ENCODE measurements at places on chromosomes 1 and 21.

- DNase-seq, result no peak
Observed at GRCh38 chr1:20538227-20538626, 14.1 kb upstream of the FAM43B start.

DNA sequence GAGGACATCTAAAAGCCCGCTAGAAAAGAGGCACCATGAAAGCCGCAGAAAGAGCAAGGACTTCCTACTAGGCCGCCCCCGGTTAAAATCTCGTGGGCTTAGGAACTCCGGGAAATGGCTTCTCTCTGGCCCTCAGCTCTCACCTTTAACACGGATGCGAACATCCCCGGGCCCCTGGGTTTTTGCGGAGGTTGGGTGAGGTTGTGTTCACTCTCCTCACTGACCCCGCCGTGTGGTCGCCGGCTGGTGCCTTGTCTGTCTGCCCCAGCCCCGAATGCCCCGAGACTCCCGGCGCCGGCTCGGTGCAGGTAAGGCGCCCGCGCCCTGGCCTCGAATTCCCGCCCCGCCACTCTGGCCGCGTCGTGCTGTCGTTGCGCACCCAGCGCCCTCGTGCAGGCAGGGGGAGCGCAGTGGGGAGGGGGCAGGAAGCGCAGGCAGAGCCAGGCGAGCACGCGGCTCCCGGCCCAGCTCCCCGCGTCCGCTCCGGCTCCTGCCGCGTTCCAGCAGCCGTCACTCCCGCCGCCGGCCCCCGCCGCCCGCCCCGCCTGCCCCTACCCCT lies at the start of gene SHISAL2A:
Gene SHISAL2A (plus strand): TSS at position 437 of the 559 bp plus-strand sequence. CDS start 326 bp downstream, outside the sequence.
- no peak for DNase-seq

DNA sequence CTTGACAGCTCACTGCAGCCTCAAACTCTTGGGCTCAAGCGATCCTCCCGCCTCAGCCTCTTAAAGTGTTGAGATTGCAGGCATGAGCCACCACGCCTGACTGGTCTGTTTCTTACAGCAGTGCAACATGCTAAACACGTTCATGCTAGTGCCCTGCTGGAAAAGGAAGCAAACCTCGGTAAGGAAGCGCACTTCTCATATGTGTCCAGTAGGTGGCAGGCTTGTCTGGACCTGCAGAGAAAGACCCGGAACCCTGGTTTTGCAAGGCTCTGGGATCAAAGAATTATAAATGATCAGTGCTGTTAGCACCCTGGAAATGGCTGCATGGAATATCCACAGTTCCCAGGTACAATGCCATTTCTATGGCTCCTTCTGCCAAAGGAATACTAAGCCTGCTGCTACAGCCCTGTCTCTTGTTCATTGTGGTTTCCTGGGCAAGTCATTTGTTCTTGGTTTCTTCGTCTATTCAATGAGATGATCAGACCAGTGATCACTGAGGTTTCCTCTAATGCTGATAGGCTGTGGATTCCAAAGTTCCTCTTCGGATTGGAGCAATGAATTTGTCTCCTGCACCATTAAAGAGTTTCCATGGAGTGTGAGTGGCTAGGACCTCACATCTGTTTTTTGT lies 15.9 kb downstream of the RNU5D-1 start:
- no peak for DNase-seq

GRCh38 chr1:169150641-169151337 lies 44.3 kb downstream of the ATP1B1 start:
- DNase-seq, result no peak

GRCh38 chr1:235225299-235225698 lies 64.2 kb upstream of the RBM34 start:
- no peak for DNase-seq

DNA sequence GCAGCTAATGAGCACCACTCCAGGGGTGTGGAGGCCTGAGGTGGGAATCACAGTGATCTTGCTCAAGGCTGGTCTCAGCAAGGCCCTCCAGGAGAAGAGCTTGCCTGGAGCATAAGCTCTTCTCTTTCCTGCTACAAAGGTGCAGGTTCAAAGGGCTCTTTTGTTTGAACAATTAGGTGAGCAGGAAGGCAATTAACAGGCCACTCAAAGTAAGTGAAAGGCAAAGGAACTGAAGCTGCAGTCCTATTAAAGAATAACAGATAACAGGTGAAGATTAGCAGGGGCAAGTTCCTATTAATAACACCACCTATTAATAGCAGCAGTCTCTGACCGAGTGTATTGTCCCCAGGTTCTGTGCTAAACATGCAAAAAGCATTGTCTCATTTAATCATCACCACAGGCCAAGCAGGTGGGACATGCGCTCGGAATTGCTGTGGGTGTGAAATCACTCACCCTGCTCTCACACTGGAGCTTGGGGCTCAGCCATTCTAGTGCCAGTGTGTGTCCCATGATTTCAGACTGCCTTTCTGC lies 113.8 kb downstream of the RHOU start:
- DNase-seq, result no peak

DNA sequence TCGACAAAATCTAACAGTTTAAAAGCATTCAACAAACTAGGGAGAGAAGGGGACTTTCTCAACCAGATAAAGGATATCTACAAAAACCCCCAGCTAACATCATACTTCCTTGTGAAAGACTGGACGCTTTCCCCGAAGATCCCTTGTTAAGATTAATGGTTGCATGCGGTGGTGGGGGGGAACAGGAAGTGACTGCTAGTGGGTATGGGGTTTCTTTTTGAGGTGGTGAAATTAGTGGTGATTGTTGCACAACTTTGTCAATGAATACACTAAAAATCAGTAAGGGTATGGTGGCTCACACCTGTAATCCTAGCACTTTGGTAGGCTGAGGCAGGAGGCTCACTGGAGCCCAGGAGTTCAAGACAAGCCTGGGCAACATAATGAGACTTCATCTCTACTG lies 26.9 kb upstream of the EYA3 start:
- no peak for DNase-seq

- DNase-seq, result no peak
Observed at GRCh38 chr1:222886194-222886854, 71.5 kb downstream of the DISP1 start.

DNA sequence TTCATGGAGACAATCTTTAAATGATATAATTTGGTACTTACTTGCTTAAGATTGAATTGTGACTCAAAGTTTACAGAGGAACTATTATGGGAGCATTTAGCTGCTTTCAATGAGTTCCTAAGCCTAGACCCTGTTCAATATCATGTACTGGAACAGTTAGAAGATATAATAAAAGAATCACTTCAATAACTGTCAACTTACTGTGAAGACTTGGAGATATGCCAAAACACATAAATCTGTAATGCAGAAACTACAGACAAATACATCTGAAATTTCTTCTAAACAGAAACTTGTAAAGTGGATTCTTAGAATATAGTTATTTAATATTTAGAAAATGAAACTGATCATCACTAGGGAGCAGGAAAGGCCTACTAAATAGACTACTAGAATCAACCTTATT lies 259.3 kb downstream of the HLX start:
- DNase-seq, result no peak

DNA sequence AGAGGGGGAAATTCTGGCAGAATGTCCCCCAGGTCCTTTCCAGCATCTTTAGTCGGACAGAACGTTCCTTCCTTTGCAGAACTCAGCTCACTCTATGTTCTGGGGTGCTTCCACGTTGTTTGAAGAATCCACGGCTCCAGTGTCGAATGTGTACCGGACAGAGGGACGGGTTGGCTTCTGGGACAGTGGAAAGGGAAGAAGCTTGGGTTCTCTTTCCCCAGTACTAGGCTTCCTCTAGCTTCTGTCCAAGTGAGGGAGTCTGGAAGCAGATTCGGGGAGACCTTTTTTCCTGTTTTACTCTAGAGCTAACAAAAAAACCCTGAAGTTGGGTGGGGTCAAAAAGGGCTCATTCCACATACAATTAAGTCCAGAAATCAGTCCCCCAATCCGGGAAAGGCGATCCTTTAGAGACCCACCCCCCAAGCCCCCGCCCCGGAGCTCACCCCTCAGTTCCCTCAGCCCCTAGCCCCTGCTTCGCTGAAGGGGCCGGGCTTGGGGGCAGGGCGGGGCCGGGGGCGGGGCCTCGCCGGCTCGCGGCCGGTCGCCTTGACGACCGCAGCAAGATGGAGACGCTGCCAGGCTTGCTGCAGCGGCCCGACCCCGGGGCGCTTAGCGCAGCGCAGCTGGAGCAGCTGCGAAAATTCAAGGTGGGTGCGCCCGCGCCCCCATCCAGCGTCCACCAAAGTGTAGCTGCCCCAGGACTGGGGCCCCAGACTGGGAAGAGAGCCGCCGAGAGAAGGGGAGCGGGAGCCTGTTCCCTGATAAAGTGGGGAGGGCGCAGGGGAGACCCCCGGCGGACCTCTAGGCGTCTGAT lies at the start of gene RIIAD1:
Gene RIIAD1 (plus strand): TSS at position 549 of the 814 bp plus-strand sequence. CDS start 15 bp downstream, at position 564.
- DNase-seq, result no peak

DNA sequence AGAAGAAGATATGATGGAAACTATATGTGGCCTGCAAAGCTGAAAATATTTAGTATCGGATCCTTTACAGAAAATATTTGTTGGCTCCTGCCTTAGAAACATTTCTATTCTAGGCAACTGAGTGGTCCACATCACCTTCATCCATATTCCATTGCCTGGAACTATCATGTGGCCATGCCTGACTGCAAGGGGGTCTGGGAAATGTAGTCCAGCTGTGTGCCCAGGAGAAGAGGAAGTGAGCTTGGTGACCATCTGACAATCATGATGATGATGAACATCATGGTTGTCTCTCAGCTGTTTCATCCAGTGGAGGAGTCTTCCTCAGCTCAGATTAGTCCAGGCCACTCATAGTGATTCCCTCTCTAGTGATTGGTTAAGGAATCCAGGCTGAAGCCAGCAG lies 61.8 kb upstream of the IFNLR1 start:
- no peak for DNase-seq

GRCh38 chr1:168979276-168979675 lies 127.2 kb upstream of the ATP1B1 start:
- DNase-seq, result no peak

- no peak for DNase-seq
Observed at GRCh38 chr1:67789551-67789950, 43.7 kb downstream of the GNG12 start.
